ENCODE measurements at places on chromosomes 2 and 18.
A peak's percentile ranks its signal among the peaks of the same experiment; 100 is the strongest.

GRCh38 chr2:10444463-10444862 is 3.7 kb downstream of the ODC1 start:
- DNase-seq, result no peak

DNA sequence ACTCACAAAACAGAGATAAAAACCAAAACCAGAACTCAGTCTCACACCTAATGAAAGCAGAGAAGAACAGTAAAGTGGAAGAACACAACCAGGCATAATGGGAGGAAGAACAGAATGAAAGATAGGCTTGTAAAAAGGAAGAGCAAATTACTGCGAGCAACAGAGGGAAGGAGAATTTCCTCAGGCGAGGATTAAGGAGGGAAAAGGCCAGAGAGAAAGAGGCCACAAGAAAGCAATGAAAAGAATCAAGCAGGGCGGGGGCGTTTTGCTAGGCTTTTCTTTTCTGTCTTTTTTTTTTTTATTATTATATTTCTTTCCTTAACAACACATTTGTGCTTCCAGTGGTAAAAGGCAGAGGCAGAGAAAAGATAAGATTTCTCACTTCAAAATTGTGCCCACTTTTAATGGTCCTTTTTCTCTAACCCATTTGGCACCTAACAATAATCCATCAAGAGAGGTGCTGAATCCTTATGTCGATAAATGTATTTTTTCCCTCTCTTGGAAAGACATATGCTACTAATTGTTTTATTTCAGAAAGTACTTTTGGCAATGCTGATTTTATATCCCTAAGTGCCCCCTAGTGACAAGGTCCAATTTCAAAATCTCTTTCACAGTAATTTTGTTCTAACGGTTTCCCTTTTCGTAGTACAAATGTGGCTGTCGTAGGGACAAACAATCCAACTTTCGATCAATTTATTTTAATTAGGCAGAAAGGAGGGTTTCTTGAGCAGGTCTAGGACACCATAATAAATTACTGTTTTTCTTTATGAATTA is 138.7 kb upstream of the AQP4 start:
- DNase-seq, result no peak

DNA sequence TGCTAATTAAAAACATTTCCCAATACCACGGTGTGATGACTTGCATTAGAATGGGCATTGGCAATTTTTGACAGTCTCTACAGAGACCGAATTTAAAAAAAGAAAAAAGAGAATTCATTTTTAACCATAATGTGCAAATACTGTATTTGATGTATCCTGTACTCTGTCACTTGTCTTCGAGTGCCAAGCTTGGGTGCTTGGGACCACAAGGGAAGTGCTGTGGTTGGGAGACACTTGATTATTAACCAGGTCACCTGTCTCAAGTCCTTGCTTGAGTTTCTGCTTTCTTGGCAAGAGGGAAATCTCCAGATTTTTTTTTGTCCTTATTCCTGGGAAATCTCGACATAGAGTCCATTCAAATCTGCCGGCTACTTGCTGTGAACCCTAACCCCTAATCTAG is 209.0 kb downstream of the MC4R start:
- DNase-seq, result no peak

DNA sequence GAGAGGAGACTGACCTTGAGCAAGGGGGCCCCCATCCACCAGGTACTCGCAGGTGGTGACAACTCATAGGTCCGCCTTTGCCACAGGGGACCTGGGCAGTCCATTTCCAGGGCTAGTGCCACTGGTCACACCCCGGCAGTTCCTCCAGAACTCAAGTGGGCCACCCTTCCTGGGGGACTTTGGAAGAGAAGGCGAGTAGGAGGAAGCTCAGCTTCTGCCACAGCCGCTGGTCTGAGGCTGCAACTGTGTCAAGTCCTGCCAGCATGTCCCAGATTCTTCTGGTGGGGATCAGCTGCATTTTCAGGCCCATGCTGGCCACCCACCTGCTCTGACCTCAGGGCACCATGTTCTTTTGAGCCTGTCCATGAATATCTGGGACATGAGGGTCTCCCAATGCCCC is 423.9 kb upstream of the MYT1L start:
- no peak for DNase-seq

DNA sequence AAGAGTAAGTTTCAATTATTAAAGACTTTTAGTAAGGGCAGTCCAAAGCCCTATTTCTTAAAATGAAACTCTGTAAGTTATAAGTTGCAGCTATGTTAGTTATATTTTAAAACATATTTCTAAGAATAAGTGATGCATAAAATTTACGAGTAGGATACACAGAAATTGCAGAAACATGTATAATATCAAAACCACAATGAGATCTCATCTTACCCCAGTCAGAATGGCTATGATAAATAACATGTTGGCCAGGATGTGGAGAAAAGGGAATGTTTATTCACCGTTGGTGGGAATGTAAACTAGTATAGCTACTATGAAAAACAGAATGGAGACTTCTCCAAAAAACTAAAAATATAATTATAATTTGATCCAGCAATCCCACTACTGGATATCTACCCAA is 201.2 kb downstream of the CBLN2 start:
- no peak for DNase-seq

GRCh38 chr2:218218268-218219185 is 1.5 kb downstream of the ARPC2 start:
- DNase-seq, result no peak

DNA sequence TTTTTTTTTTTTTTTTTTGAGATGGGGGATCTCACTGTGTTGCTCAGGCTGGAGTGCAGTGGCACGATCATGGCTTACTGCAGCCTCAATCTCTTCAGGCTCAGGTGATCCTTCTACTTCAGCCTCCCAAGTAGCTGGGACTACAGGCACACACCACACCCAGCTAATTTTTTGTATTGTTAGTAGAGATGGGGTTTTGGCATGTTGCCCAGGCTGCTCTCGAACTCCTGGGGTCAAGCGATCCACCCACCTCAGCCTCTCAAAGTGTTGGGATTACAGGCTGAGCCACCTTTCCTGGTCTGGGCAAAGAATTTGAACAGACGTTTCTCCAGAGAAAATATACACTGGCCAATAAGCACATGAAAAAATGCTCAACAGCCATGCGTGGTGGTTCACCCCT is 2.9 kb upstream of the SNRNP200 start:
- no peak for DNase-seq

DNA sequence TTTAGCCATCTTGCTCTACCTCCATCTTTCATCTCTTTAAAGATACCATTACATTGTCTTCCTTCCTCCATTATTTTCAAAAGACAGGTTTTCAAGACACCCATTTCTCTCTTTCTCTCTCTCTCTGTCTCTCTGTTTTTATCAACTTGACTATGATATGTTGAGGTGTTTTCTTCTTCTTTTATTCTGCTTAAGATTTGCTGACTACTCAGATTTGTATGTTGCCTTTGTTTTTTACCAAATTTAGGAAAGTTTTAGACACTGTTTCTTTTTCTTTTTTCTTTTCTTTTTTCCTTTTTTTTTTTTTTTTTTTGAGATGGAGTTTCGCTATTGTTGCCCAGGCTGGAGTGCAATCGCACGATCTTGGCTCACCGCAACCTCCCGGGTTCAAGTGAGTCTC is 647.5 kb upstream of the VRK2 start:
- no peak for DNase-seq

- no peak for DNase-seq
Observed at GRCh38 chr2:36507408-36507812, 90.6 kb downstream of the FEZ2 start.

GRCh38 chr2:54503192-54503591 is 47.1 kb downstream of the SPTBN1 start:
- no peak for DNase-seq

DNA sequence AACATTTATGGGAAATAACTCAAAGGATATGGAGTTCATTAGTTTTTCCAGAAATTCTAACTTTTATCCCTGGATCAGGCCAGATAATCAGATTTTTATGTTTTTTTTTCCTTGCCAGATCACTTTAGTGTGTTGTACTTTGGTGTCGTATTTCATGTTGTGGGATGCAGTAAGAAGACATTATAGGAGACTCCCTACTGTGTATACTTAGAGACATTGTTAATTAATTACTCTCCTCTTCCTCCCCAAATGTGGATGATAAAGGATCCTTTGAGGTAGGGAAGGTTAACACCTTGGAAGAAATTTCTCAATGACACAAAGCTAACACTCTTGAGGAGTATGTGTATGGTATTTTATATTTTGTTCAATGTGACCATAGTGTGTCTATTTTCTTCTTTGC is 120.5 kb downstream of the LYPD6B start:
- DNase-seq, result no peak

DNA sequence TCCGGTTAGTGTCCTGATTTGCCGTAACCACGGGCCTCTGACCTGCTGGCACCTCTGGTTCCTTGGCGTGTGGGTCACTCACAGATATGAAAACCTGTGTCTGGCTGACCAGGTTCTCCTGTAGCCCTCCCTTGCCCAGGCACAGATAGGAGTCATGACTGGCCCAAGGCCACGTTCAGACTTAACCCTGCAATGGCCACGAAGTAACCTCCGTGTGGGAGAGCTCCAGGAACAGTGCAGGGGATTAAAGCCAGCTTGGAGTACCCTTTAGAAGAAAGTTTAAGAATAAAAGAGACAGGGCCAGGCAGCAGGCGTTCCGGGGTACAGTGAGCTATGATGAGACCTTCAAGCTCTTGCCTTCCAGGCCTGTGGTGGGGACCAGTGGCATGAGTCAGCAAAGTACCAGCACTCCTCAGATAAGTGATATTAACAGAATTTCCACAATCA is 25.5 kb downstream of the CENPO start:
- DNase-seq, result no peak

DNA sequence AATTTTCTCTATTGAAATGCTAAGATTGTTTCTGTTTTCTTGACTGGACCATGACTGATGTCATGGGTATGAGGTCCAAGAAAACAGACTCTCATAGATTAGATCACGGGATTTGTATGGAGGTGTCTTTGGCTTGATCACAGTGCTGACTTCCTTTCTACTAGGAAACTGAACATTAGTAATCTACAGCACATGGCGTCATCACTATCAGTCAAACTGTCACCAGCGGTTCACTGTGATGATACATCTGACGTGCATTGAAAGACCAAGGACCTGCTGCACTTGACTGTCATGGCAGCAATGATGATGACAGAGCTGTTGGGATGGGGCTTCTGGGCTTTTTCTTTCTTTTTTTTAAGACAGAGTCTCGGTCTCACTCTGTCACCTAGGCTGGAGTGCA is 28.2 kb upstream of the IMPA2 start:
- DNase-seq, result no peak

DNA sequence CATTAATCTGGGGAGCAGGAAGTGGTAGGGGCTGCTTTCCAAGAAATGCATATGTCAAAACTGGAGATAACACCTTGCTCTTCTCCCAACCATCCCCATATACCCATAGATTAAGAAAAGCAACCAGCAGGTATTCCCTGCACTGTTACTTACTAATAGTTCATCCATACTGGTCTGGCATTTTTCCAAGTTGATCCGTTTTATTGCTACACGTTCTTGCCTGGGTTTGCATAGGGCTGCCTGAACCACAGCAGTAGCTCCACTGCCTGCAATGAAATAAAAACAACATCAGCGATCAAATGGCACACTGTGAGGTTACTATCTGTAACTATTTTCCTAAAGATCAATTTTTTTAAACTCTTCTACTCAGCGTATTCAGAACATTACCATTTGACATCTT is 65.6 kb downstream of the STK39 start:
- no peak for DNase-seq

DNA sequence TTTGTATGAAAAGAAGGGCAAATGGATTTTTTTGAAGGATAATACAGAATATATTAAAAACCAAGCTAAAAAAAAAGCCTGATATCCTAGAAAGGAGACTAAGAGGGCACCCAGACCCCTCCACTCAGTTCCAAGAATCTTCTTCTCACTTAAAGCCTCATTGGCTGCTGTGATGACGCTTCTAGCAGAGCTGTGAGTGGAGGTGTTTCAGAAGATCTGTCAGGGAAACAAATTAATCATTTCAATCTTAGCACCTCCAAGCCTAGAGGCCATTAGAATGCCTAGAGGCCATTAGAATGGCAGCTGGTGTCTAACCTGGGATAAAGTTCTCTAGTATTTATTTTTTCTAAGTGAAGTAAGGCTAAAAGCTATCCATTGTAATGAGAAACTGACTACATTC is 164.2 kb upstream of the TMEM200C start:
- no peak for DNase-seq

DNA sequence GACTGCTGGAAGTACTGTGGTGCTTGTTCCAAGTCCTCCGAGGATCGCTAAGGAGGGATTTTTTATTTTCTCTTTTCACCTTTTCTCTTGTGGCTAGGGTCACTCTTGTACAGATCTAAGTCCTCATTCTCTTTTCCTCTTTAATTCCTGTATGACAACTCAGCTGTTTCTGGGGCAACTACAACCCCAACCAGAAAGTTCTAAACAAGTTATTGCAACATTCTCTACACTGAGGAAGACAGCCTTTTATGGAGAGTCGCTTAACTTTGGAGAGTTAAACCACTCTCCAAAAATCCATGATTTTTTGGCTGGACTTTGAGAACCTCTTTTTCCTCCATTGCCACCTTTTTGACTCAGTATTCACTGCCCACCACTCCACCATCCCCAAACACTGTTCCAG is 74.0 kb upstream of the SESTD1 start:
- DNase-seq, result no peak

- no peak for DNase-seq
Observed at GRCh38 chr18:45505497-45506206, 109.6 kb upstream of the SLC14A2 start.

- no peak for DNase-seq
Observed at GRCh38 chr2:6810961-6811360, 54.7 kb downstream of the CMPK2 start.

GRCh38 chr2:237874585-237875161 is 15.2 kb downstream of the RAMP1 start:
- DNase-seq, result no peak

GRCh38 chr2:11411768-11412448 is 54.1 kb downstream of the E2F6 start:
- no peak for DNase-seq

DNA sequence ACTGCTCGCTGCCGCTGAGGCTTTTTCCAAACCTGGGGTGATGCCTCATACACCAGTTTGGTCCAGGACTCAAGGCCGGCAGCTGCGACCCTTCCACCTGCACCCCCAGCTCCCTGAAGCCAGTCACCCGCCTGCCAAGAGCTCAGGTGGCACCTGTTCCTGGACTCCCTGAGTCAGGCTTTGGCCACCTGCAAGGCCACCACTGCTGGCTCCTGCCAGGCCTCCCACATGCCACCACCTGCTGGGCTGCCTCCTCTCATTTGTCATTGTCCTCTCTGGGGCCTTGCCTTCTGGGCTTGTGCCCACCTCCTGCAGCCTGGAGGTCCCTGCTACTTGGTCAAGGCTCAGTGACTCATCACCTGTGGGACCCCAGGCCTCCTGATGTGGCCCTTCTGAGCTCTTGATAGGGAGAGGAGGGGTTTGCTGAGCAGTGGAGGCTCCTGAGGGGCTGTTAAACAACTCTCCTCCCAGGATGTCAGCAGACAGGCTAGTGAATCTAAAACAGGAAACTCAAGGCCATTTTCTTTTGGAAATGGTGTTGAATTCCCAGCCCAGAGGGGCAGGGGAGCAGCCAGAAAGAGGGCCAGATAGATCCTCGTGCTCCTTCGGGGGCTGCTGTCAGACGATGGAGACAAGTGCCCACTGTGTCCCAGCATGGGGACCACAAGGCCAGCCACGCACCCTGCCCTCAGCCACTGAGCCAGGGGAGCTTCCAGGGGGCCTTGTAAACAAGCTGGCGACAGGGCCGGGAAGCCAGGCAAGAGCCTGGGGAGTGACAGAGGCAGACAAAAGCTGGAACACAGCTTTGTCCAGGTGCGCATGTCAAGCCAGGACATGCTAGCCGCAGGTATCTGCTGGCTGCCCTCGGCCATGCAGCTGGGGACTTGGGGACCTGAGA is 416.8 kb downstream of the LRATD1 start:
- DNase-seq, result no peak

GRCh38 chr2:199985625-199986207 is 30.3 kb downstream of the MAIP1 start:
- DNase-seq, result peak; percentile 46

All from Right ventricle myocardium superior (tissue), 1 donor.